LHCN-M2 (cell line): ENCODE measurements at places on chromosomes 11 and 22.

- no peak for DNase-seq
Observed at GRCh38 chr11:12581416-12581815, 92.8 kb upstream of the TEAD1 start.

DNA sequence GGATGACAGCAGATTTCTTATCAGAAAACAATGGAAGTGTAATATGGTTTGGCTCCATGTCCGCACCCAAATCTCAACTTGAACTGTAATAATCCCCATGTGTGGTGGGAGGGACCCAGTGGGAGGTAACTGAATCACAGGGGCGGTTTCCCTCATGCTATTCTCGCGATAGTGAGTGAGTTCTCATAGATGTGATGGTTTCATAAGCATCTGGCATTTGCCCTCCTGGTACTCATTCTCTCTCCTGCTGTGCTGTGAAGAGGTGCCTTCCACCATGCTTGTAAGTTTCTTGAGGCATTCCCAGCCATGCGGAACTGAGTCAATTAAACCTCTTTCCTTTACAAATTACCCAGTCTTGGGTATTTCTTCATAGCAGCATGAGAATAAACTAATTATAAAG, 81.0 kb upstream of the SCUBE2 start:
- peak; percentile 7 for DNase-seq

GRCh38 chr11:134063991-134064747, 4.7 kb upstream of the JAM3 start:
- no peak for DNase-seq

GRCh38 chr11:27097551-27097950, 56.9 kb downstream of the BBOX1 start:
- no peak for DNase-seq

DNA sequence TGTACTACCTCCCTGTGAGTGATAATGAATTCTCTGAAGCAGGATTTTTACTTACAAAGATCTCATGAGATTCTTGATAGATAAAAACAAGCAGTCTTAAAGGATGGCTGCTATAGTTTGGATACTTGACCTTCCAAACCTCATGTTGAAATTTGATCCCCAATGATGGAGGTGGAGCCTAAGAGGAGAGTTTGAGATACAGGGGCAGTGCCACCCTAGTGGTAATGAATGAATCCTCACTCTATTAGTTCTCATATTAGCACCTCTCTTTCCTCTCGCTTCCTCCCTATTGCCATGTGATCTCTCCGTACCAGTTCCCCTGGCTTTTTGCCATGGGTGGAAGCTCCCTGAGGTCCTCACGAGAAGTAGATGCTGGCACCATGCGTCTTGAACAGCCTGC, 37.9 kb upstream of the OR8B8 start:
- no peak for DNase-seq

- peak; percentile 93 for DNase-seq
Observed at GRCh38 chr11:2898366-2899079, 12.9 kb upstream of the CDKN1C start.

DNA sequence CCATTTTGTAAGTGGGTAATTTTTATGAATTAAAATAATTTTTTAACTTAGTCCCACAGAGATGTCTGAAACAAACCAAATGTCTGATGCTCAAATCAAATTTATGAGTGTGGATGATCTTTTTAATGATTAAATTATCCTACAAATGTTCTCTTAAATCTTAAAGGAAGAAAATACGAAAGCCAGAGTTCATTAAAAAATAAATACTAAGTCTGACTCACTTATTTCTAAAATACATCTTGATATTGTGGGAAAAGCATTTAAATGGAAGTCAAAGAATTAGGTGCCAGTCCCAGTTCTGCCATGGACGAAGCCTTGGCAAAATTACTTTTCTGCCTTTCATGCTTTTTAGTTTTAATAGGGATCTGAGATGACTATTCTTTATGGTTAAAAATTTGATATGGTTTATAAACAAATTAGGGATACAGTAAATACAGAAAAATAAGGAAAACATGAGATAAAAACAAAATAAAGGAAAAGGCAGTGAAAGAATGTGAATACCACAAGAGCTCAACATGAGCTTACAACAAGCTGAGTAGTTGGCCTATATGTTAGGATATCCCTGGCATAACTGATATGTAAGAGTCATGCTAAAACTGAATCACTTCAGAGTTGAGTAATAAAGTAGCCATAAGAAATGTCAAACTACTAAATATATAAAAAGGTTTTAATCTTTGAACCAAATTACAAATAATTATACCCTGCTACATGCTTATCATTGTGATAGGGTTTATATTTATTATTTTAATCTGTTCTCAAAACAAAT, 9.2 kb downstream of the CCDC34 start:
- no peak for DNase-seq

GRCh38 chr11:126337474-126338241, 17.8 kb upstream of the ST3GAL4 start:
- no peak for DNase-seq

DNA sequence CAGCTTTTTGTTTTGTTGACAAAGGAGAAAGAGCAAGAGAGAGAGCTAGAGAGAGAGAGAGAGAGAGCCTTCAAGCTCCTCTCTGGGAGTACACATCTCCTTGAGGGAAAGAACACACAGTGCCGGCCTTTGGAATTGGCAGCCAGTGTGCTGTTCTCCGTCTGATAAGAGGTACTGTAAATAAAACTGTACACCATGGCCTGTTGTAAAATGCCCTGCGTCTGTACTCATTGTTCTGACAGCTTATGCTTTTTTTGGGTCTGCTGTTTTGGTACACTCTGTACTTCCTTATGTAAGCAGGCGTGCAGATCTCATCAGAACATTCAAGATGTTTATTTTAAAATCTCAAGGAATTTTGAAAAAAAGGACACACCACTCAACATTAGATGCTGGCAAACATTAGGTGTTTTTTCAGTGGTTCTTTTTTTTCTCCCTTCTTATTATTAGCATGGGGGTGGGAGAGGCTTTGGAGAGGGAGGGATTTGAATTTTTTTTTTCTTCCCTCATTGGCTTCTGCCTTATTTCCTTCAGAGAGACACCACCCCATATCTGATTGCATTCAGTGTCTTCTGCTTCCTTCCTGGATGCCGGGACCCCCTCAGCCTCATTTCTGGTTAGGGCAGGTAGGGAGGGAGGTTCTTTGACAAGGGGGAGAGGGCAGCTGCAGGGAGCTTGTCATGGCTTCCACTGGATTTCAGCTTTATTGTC, 116.8 kb upstream of the NNMT start:
- peak; percentile 91 for DNase-seq

DNA sequence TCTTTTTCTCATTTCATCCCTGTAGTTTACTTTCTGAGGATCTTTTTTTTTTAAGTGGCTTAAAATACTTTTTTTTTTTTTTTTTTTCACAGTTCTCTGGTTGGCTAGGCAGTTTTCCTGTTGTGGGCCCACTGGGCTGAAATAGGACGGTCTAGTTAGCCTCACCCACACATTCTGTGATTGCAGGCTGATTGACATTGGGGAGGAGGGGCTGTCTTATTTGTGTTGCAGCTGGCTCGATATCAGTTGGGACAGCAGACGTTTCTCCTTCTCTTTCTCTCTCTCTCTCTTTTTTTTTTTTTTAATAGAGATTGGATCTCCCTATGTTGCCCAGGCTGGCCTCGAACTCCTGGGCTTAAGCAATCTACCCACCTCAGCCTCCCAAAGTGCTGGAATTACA, 6.9 kb downstream of the BCR start:
- DNase-seq, result no peak

DNA sequence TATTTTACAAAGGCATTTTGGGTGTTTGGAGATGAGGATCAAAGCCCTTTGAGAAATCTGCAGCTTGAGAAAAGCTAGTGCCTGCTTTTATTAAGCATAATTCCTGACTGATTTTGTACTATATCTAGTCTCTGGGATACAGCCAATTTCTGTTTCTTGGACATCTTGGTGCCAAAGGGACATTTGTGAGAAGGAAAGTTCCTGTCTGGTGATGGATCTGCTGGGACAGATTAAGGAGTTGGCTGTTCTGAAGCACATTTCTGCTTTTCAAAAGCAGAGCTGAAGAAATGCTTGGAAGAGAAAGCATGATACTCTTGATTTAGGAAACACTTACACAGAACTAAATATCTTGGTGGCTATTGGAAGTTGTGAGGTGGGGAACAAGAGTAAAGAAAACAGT, 254.6 kb upstream of the CCDC90B start:
- no peak for DNase-seq

DNA sequence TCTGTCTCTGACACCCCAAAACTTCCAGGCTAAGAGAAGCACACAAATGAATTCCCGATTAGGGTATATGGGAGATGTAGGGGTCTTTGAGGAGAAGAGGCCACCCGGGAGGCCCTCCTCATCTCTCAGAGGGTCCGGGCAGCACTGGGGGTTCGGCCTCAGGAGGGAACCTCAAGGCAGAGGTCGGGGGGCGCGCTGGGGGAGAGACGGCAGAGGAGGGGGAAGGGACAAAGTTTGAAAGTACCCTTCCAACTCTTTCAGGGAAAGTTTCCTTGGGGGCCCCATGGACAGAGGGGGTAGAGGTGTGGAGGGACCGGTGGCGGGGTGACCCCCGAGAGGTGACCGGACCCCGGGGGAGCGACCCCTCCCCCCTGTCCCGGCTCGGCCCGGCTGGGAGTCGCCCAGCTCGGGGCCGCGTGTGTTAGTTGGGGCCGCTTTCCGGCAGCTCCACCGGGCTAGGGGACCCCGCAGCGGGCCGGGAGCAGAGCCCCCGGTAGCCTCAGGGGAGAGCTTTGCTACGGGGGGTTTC, 3.3 kb upstream of the GCAT start:
- no peak for DNase-seq

DNA sequence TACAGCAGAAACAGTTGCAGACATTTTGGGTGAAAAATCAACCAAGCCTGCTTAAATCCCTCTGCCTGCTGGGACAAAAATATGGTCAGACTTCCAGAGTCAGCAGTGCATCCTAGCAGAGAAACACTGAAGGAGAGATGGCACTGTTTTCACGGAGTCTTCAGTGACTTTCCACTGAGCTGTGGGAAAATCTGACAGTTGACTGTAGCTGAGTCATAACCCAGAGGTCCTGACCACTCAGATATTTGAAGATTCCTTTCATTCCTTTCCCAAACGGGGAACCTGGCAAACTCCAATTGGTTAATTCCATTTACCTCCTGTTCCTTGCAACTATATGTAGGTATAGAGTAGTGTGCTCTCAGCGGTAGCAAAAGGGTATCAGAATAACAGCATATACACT, 20.9 kb upstream of the UPB1 start:
- peak; percentile 92 for DNase-seq

DNA sequence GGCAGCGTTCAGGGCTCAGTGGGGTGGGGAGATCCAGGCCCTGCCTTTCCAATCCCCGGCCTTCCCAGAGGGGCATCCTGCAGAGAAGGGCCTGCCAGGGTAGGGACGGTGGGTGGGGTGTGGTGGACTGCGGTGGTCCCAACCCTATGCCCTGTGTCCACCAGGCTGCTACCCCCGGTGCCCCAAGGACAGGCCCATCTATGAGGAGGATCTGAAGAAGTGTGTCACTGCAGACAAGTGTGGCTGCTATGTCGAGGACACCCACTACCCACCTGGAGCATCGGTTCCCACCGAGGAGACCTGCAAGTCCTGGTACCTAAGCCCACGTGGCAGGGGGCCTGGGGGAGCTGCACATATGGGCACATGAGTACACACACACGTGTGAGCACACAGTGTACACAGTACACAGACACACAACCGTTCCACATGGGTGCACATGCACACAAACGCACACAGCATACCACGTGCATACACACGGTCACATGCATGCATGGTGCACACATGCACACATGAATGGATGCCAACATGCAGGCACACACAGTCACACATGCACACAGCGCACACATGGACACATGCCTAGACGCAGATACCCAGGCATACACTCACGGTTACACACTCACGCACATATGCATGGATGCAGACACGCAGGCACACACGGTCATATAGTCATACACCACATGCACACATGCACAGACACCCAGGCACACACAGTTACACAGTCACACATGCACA, 16.1 kb downstream of the MUC2 start:
- DNase-seq, result no peak

- DNase-seq, result no peak
Observed at GRCh38 chr22:27726686-27727449, 74.7 kb downstream of the MN1 start.

DNA sequence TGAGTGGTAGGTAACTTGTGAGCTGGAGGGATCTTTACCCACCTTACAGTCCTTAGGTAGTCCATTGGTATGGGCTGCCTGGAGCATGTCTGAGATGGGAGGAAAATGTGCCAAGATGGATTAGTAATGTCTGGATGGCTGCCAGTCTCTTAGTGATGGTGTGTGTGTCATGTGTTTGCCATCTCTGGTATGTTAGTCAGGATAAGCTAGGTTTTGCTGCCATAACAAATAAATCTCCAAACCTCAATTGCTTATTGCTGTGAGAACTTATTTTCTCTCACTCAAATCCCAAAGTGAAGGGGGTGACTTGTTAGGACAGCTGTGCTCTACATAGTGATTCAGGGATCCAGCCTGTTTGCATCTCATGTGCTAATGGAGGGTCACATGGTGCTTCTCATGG, 40.9 kb upstream of the MYEOV start:
- peak; percentile 65 for DNase-seq

DNA sequence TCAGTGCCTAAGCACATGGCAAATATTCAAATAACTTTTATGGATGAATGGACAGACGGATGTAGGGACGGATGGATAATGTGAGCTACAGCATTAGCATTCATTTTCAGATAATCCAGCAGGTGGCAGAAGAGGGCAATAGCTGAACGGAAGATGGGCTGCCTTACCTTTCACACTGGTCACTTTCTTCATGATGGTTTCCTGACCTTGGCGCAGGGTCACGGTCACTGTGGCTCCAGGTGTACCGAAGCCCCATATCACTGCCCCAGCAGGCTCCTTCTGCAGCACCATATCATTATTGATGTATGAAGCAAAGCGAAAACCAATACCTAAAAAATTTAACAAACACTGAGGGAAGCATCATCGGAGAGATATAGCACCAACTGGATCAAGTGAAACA, 4.3 kb downstream of the SIAE start:
- DNase-seq, result peak; percentile 31

DNA sequence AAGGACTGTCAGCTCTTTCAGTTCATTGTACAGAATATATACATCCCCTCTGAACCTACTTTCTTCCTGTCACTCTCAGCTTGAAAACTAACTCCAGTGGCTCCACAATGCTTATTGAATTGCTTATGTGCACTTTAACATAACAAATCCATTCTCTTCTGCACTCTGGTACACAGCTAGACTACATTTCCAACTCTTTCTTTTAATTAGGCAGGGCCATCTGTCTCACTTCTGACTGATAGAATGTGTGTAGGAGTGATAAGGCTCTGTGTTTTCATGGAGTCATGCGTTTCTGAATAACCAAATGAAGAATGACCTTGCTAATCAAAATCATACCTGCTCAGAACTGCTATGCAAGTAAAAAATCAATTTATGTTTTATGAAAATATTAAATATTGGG, 278.5 kb upstream of the CCDC179 start:
- DNase-seq, result no peak

- DNase-seq, result no peak
Observed at GRCh38 chr22:50732681-50733080, 5.3 kb upstream of the ACR start.

DNA sequence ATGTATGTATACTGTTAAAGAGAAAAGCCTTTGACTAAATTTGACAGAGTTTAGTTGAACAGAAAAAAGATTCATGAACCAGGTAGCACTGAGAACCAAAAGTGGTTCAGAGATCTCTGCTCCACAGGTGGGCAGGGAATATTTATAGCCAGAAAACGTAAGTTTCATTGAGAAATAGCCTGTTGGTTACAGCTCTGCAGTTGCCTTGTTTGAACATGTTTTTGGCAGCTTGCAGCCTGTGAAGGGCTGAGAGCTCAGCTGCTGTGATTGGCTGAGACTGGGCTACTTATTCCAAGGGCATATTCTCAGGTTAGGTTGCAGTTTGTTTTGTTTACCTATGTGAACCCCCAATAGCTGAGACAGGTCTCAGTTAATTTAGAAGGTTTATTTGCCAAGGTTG, 13.5 kb upstream of the ZNF74 start:
- no peak for DNase-seq
